ENCODE measurements at places on chromosomes 2 and 18. TPM values are rescaled to one million over a fixed set of nuclear protein-coding genes. Genes with fewer than 3 reads are reported as not detected.

- no peak for DNase-seq
Measured at GRCh38 chr2:159695795-159696448, 16.4 kb upstream of the MARCHF7 start.

DNA sequence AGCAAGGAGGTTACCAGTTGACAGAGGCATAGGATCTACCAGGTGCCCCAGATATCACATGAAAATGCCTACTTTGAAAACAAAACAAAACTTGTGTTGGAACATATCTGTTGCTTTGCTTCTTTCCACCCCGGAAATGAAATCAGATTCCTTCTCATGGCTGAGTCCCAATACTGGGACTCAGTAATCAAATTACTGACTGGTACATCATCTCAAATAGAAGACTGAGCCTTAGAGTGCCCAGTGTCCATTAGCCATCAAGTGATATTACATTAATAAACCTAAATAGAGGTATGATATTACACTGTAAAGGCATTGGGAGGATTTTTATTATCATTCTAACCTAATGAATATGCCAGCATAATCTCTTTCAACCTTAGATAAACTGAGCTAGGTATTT lies 48.6 kb upstream of the MSTN start:
- DNase-seq, result no peak

ANKRD30BL gene
- not detected for total RNA-seq

DNA sequence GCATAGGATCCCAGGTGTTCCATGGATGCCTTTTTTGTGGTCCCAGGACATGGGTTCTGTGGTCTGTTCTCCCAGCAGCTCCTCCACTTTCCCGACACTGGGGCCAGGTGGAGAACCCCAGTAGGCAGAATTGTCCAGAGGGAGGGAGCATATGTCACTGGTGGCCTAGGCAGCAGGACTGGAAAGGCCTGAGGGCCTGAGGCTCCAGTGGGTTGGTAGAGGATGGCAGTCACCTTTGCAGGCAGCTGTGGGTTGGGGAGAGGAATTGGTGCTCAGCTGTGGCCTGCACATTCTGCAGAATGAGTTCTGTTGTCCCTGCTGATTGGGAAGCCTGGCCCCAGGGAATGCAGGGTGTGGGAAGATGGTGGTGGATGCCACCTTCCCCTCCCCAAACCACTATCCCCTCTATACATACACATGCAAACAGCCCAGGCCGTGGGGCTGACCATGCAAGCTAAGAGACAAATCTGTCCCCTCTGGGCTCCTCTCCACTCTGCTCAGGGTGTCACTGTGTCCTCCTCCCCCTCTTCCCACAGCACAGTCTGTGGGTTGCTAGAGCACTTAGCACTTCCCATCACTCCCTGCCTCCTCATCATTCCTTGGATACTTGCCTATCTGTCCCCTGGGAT lies 11.4 kb downstream of the CTIF start:
- peak; percentile 63 for DNase-seq

- no peak for DNase-seq
Measured at GRCh38 chr2:107986278-107987217, at the start of gene SLC5A7. Gene SLC5A7 (plus strand): TSS chr2:107986524. CDS start chr2:107988156, 1,632 bp downstream.

DNA sequence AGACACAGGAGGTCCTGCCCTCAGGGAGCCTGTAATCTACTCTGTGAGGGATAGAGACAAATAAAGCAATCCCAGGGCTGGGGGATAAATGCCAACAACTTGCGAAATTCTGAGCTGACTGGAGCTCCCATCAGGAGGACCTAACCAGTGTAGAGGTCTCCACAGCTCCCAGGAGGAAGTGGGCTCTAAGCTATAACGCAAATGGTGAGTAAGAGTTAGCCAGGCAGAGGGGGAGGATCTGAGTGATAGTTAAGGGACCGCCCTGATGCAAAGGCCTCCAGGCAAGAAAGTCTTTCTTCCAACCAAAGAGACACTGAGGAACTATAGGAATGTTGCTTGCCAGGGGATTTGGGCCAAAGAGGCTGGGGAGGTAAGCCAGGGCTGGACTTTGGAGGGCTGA lies 16.0 kb upstream of the ZNF532 start:
- DNase-seq, result no peak

DNA sequence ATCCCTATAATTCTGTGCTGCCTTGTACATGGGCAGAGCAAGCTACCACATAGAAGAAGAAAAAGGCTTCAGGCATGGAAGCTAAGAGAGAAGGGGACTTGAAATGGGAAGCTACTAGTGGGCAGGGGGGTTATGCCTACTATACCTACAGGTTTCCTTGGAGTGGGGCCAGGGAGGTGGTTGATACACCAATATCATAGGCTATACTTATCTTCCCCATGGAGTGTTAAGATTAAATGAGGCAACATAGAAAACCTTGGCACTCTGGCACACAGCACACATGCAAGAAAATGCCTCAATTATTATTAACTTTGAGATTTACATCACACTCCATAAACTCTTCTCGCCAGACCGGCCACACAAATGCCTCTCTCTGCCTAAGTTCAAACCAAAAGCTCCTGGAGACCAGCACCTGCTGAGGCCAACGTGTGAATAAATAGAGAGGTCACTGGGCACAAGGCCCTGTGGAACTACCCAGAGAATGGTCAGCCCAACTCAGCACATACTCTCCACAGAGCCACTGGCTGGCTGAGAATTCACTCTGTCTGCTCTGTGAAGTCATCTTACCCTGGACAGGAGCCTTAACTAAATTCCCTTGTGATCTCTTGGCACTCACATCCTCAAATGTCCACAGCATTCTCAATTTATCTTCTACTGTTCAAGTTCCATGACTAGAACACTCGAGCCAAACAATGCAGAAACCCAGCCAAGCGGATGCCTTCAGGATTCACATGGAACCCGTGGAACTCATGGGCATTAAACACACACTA lies 498.7 kb downstream of the BCL11A start:
- DNase-seq, result peak; percentile 55

UGT1A5 gene
- total RNA-seq, result not detected

DNA sequence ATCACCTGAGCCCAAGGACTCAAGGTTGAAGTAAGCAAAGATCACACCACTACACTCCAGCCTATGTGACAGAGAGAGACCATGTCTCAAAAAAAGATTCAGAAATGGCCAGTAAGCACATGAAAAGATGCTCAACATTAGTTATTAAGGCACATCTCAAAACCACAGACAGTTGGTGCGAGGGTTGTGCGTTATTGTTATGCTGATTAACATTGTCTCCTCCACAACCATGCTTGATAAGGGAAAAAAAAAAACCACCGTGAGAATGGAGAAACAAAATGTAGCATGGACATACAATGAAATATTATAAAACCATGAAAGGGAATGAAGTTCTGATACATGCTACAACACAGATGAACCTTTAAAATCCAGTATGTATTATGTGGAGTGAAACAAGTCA lies 27.3 kb downstream of the MOB4 start:
- no peak for DNase-seq

DNA sequence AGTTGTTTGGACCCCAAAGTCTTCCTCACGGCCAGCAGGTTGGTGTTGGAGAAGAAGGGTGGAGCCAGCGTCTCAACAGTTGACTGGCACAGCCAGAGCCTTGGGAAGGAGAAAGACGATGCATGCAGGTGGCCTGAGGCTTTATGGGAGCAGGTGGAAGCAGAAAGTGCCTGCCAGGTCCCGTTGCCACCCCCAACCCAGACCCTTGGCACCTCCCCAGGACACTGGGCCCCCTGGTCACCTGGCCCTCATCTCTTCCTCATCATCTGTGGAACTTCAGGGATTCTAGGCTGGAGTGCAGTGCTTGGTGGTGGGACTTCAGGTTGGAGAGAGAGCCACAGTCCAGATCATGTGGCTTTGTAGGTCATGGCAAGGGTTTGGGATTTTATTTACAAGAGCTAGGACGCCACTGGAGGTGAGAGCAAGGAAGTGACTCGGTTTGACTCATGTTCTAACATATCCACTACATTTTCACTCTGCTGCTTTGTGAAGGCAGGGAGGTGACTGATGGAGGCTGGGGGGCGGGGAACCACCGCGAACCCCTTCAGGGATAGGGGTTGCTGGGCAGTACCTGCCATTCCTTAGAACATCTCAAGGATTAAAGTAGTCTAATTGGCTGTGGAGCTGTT lies 62.5 kb upstream of the B3GNT7 start:
- DNase-seq, result no peak

NEMP2 gene
- total RNA-seq, result 4.7 TPM

GRCh38 chr2:8602809-8603208 lies 79.0 kb upstream of the ID2 start:
- no peak for DNase-seq

- DNase-seq, result peak; percentile 62
Measured at GRCh38 chr18:41940506-41941215, 14.4 kb upstream of the PIK3C3 start.

ERFE gene
- 8.5 TPM for total RNA-seq

All from myocyte (in vitro differentiated cells).